ENCODE measurements at places on chromosomes 7 and 10. TPM values are rescaled to one million over a fixed set of nuclear protein-coding genes. Genes with fewer than 3 reads are reported as not detected.
A peak's percentile ranks its signal among the peaks of the same experiment; 100 is the strongest.

GRCh38 chr7:99693100-99693426 is 13.3 kb upstream of the CYP3A5 start:
- DNase-seq = no peak

GRCh38 chr7:77674878-77675277 is 21.4 kb upstream of the RSBN1L start:
- peak; percentile 94 for DNase-seq

DNA sequence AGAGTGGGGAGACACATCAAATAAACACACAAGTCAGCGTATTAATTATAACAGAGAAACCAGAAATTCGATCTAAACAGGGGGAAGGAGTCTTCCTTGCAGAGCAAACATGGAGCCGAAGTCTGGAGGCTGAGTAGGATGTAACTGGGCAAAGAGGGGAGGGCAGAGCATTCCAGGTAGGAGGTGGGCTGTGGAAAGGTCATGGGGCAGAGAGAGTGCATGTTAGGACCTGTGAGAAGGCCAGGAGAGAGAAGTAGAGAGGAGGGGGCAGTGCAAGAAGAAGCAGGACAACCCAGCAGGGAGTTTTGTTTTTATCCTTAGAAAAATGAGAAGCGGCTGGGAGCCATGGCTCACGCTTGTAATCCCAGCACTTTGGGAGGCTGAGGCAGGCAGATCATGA is 130.8 kb upstream of the GPR26 start:
- DNase-seq = no peak

- peak; percentile 87 for DNase-seq
These were observed at the start of gene STEAP4 for GRCh38 chr7:88306590-88307048. Gene STEAP4, minus strand, starts transcription at chr7:88306894. Its CDS starts 22,625 bp downstream, at chr7:88284269.

PNLIP gene
- total RNA-seq = not detected

- DNase-seq = no peak
These were observed 2.5 kb downstream of the GRK5 start for GRCh38 chr10:119209736-119210355.

CFAP58 gene
- total RNA-seq = 0.26 TPM

- DNase-seq = no peak
These were observed 162.6 kb downstream of the BICC1 start for GRCh38 chr10:58675321-58675720.

GRCh38 chr7:26492816-26493215 is 201.2 kb downstream of the SNX10 start:
- no peak for DNase-seq

- no peak for DNase-seq
These were observed 63.7 kb downstream of the PTEN start for GRCh38 chr10:87927091-87927490.

DNA sequence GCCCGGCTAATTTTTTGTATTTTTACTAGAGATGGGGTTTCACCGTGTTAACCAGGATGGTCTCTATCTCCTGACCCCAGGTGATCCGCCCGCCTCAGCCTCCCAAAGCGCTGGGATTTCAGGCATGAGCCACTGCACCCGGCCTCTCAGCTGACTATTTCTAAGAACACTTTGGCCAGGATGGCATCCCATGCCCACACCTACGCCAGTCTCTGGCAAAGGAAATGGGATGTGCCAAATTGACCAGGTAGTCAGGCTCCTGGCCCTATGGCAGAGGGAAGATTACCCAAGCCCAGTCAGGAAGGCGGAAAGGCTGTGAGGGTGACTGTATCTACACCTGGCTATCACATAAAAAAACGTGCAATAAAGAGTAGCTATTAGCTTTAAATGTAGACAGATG is 94.1 kb upstream of the DUSP5 start:
- DNase-seq = no peak
